Hepatocyte (in vitro differentiated cells): ENCODE measurements at places on chromosomes 1 and 21.

DNA sequence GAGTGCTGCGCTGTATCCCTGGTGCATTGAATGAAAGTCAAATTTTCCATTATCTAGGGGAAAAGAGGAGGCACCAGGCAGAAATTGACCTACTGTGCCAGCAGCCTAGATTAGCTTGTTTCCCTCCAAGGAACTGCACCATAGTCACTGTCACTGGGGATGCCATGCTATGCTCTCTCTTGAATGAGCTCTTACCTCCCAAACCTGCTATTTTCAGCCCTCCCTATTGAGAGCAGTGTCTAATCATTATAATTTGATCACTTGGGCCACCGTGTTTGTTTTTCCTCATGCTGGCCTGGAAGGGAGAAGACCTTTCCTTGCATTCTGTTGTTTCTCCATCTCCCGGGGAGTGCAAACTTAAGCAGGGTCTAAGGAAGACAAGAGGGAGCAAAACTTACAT is 492.9 kb downstream of the SIPA1L2 start:
- DNase-seq: no peak

- no peak for DNase-seq
Measured at GRCh38 chr1:165014753-165015152, 341.8 kb downstream of the LMX1A start.

DNA sequence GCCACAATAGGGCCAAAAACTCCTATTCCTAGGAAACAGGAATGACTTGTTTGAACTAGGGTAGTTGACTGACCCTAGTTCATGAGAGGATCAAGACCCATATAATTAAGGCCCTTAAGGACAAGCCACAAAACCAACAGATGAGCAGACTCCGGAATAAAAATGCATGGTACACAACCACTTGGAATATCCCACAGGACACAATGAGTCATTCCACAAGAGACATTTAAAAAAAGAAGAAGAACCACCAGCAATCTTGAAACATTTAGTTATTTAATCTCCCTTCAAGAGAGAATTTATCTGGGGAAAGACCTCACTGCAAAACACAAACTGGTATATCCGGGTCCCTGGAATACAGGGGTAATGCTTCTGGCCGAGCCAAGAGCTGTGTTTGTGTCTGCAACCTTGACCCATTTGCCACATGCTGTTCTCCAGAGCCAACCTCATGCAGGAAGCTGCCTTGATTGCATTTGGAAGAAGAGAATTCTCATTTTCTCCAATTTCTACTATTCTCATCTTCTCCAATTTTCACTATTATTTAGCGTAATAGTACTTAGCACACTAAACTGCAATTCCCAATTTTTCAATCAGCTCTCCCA is 135.5 kb downstream of the TGFBR3 start:
- DNase-seq: no peak

- DNase-seq: no peak
Measured at GRCh38 chr1:188715566-188715965, 1762.1 kb downstream of the BRINP3 start.

DNA sequence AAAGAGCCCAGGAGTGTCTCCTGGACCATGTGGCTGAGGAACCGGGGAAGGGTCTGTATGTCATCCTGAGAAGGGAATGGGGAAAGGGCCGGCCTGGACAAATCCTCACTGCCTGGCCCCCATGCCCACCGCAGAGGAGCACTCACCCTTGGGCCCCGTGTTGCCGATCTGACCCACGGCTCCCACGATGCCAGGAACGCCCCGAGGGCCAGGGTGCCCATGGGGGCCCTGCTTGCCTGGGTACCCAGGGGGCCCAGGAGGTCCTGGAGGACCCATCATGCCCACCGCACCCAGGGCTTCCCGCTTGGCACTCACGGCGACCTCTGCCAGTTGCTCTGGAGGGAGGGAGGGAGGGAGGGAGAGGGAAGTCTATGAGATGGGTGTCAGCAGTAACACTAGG is 14.6 kb downstream of the COL9A2 start:
- no peak for DNase-seq

DNA sequence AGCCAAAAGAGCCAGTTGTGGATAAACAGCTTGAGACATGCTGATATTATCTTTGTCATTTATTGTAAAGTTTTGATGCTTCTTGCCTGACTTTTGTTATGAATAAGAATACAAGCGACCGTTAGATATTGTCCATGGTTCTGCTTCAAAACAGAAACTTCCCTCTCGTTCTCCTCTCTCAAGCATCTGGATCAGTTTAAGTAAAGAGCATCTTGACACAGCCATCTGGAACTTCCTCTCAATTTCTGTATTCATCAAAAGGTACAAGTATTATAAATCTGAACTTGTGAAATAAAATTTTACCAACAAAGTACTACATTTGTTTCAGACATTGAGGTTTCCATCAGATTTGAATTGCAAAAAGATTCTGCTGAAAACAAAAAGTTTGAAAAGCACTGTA is 36.4 kb upstream of the CLDN14 start:
- no peak for DNase-seq

- no peak for DNase-seq
Measured at GRCh38 chr1:212944229-212944901, 6.0 kb upstream of the VASH2 start.

DNA sequence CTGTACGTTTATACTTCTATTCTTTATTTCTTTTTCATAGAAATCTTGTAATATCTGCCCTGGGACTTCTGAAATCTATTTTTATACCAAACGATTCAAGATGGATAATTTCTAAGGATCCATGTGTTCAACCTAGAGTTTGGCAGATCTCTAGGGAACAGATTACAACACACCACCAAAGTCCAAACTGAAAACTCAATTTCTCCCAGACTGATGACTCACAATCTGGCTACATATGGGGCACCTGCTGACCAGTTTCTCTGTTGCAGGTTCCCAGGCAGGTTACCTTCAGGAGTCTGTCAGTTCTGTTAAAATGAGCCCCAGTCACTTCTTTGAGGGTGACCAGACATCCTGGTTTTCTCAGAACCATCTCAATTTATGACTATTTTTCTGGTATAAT is 439.4 kb downstream of the GPATCH2 start:
- peak; percentile 12 for DNase-seq

- no peak for DNase-seq
Measured at GRCh38 chr1:173436841-173437428, 40.2 kb upstream of the PRDX6 start.

- DNase-seq: no peak
Measured at GRCh38 chr1:3003941-3004270, 17.4 kb upstream of the ACTRT2 start.

- DNase-seq: peak; percentile 35
Measured at GRCh38 chr1:234780531-234781162, 170.7 kb upstream of the IRF2BP2 start.

GRCh38 chr1:179925922-179926849 is 28.4 kb upstream of the CEP350 start:
- peak; percentile 38 for DNase-seq

- no peak for DNase-seq
Measured at GRCh38 chr21:16840538-16840937, 672.3 kb upstream of the CXADR start.

DNA sequence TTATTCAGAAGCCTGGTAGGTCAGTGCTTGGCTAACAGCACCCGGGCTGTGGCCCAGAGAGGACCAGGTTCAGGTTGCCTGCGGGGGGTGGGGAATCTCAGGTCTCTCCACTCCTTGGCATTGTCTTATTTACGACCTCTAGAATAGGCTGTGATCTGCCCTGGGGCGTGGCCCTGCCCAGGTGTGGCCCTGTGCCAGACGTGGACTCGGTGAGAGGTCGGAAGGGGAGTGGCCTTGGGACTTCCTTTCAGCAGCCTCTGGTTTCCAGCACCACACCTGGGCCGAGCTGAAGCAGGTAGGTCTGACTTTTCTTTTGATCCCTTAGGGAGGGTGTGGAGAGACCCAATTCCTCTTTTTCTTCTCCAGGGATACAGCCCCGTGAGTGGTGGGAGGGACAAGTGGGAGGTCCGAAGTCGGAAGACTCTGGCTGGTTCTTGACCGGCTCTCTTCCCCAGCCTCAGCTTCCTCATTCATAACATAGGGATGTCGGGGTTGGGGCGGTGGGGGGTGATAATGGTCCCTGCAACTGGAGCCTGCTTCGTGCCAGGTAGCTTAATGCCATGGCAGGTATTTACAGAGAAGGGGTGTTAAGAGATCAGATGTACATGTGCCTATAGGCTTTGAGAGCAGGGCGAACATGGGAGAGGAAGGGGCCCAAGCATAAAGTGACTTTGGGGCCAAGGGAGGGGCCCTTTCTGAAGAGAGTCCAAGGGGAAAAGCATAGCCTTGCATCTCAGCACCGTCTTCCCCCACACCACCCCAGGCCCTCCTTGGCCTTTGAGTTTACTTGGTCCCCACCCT is 16.5 kb downstream of the ACOT11 start:
- peak; percentile 84 for DNase-seq
